ENCODE measurements at places on chromosomes 6 and 20.

GRCh38 chr6:37696841-37697662, 631 bp downstream of the MDGA1 start:
- DNase-seq = no peak

DNA sequence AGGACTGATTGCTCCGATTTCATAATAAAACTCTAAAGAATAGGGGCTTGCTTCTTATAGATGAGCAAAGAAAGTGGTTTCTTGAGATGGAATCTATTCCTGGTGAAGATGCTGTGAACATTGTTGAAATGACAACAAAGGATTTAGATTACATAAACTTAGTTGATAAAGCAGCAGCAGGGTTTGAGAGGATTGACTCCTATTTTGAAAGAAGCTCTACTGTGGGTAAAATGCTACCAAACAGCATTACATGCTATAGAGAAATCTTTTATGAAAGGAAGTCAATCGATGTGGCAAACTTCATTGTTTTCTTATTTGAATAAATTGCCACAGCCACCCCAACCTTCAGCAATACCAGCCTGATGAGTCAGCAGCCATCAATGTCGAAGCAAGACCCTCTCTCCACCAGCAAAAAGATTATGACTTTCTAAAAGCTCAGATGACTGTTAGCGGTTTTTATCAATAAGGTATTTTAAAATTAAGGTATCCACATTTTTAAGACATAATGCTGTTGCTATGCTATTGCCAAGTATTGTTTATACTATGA, 12.7 kb upstream of the MTRF1L start:
- no peak for DNase-seq

DNA sequence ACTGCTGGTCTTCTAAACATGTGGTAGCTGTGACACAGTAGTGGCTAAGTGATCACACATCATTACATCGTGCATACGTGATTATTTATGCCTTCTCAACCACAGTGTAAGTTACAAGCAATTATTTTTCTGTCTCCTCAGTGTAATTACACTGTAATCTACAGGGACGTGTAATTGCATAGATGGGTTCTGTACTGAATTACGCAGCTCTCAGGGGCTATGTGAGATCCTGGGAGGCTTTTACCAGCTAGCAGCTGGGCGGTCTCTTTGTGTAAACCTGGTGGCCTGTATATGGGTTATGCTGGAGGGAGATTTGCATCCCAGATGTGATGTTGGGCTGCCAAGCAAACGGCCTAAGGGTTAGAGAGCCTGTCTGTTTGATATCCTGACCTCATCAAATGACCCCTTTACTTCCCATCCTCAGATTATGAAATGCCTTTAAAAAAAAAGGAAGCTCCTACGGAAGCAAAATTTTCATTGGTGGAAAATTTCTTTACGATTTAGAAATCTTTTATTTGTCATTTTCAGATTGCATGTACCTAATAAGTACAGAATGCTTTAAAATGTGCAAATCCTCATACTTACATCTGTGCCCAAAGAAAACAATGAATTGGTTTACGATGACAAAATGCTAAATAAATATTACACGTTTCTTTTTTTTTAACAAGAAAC, 402.8 kb upstream of the JAG1 start:
- DNase-seq = peak; percentile 69

DNA sequence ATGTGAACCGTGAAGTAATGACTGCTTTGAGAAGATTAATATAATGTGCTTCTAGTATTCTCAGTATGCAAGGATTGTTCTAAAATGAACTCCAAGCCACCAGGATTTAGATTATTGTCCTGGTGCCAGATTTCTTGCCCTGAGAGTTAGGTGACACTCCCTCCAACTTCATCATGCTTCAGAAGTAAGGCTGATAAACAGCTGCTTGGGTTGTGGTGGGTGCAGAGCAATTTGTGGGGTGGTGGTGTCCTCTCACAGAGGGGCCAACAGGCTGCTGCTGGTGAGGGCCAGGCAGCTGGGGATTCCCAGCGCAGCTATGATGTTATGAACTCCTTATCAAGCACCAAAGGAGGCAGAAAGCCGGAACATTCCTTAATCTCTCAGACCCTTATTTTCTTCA, 114.6 kb downstream of the MCHR2 start:
- no peak for DNase-seq

- peak; percentile 52 for DNase-seq
These were observed 109.5 kb upstream of the HSF2 start for GRCh38 chr6:122289762-122290539.

GRCh38 chr20:8504030-8504429, 372.0 kb downstream of the PLCB1 start:
- DNase-seq = no peak
